ENCODE measurements at places on chromosomes 12 and 14.

- no peak for DNase-seq
These were observed 72.4 kb upstream of the DICER1 start for GRCh38 chr14:95229749-95230148.

DNA sequence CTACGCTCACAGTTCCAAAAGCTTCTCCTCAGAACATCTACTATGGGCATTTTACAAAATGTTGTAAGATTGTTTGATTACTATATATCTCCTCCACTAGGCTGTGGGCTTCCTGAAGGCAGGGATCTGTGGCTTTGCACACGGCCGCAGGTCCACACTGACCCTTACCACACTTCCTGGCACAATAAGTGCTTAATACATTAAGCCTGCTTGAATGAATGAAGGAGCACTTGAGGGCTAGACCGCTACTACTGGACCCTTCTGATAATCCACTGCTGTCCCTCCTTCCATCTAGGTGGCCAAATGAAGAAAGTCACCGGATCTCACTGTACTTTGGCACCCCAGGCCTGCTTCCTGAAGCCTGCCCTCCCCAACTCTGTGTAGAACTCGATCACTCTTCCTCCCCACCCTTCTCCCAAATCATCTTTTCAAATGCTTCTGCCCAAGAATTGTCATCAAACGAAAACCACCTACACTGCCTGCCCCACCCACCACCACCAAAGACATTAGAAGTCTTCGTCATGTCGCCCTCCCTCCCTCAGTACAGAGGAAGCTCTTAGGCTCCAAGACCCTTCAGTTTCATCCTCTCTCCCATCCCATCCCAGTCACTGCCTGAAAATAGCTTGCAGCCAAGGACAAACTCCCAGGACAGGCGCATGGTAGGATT is 596 bp upstream of the ZBTB39 start:
- DNase-seq: no peak

GRCh38 chr14:78319887-78320635 is 149.9 kb downstream of the NRXN3 start:
- DNase-seq: no peak

GRCh38 chr12:6355491-6356373 is 13.9 kb upstream of the TNFRSF1A start:
- no peak for DNase-seq

DNA sequence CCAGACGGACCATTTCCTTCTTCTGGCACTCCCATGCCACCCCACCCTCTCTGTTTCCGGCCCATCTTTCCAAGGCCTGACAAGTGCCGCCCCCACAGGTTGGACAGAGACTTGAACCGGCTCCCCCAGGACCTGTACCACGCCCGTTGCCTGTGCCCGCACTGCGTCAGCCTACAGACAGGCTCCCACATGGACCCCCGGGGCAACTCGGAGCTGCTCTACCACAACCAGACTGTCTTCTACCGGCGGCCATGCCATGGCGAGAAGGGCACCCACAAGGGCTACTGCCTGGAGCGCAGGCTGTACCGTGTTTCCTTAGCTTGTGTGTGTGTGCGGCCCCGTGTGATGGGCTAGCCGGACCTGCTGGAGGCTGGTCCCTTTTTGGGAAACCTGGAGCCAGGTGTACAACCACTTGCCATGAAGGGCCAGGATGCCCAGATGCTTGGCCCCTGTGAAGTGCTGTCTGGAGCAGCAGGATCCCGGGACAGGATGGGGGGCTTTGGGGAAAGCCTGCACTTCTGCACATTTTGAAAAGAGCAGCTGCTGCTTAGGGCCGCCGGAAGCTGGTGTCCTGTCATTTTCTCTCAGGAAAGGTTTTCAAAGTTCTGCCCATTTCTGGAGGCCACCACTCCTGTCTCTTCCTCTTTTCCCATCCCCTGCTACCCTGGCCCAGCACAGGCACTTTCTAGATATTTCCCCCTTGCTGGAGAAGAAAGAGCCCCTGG is 1.2 kb upstream of the CMTM5 start:
- no peak for DNase-seq

GRCh38 chr14:90986510-90986909 is 73.9 kb downstream of the RPS6KA5 start:
- DNase-seq: no peak

GRCh38 chr12:91219511-91219910 is 36.9 kb upstream of the DCN start:
- no peak for DNase-seq

GRCh38 chr12:45730084-45730347 is 510 bp downstream of the ARID2 start:
- DNase-seq: no peak

DNA sequence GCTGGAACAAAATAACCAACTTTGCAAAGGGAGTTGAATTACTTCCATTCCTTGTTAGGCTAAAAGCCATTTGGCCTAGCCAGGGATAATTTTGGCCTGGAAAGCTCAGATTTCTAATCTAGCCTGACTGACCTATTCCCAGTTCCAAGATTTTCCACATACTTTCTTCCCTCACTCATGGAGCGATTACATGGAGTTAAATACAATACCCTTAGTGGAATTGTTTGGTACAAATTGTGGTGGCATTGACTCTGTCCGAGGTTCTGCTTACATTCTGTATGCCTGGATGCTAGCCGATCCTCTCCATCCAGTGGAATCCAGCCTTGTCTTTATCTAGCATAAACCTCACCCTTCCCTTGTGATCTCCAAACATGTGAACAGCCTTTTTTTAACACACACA is 965.1 kb downstream of the DIO2 start:
- no peak for DNase-seq

DNA sequence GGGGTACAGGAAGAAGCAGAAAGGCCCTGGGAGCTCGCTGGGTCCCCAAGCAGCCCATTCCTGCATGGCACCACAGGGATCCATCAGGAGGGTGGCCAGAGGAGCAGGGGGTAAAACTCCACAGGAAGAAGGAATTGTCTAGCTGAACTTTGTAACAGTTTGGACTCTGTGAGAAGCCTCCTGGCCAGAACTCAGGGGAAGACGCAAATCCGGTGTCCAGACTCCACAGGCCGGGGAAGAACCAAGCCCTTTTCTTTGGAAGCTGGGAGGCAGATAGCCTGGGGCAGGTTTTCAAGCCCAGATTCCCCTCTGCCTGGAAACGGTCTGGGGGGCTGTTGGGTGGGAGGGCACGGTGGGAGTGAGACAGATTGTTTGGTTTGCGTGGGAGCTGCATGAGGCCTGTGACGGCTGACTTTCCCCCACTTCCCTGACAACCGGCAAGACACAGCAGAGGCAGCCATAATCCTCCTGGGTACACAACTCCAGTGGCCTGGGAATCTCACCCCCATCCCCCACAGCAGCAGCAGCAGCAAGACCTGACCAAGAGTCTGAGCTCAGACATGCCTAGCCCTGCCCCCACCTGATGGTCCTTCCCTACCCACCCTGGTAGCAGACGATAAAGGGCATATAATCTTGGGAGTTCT is 16.7 kb downstream of the GPHB5 start:
- DNase-seq: no peak

GRCh38 chr14:100440758-100441203 is 117.6 kb downstream of the SLC25A47 start:
- DNase-seq: no peak

- DNase-seq: no peak
These were observed 80.0 kb upstream of the STAC3 start for GRCh38 chr12:57330992-57331391.

DNA sequence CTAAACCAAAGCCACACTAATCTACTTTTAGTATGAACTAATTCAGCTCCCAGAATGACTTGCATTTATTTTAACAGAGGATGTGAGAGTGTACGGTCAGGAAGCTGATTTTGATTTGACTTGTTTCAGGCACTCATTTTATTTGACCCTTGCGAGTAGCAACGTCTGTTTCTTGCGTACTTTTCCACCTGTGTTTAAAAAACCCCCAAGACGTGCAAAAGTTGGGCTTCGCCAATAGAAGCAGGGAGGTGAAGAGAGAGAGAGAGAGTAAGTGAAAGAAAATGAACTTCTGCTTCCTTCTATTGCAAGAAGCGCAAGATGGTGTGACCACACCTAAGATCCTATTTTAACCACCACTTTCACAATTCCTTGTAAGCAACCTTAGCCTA is 6.7 kb upstream of the SLC15A4 start:
- no peak for DNase-seq

GRCh38 chr12:39341179-39341578 is 101.7 kb downstream of the KIF21A start:
- no peak for DNase-seq

GRCh38 chr12:5094986-5095385 is 51.3 kb downstream of the KCNA5 start:
- no peak for DNase-seq

DNA sequence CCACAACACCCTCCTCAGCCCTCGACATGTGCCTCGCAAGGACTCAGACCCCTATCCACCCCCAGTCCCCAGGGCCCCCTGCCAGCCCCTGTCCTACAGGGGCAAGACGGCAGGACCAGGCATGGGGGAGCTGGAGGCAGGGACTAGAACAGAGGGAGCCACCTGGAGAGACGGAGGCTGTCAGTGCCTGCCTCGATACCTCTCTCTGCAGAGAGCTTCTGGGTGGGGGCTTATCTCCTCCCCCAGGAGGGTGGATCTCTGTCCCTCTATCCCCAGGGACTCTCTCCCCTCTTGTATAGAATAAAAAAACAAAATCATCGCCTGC is 2.0 kb upstream of the CPNE6 start:
- no peak for DNase-seq

- DNase-seq: no peak
These were observed 258.6 kb downstream of the ADAMTS20 start for GRCh38 chr12:43293396-43293795.

- no peak for DNase-seq
These were observed 54.1 kb upstream of the PLBD1 start for GRCh38 chr12:14621826-14622225.

GRCh38 chr12:11162502-11162901 is 8.5 kb upstream of the SMIM10L1 start:
- no peak for DNase-seq

DNA sequence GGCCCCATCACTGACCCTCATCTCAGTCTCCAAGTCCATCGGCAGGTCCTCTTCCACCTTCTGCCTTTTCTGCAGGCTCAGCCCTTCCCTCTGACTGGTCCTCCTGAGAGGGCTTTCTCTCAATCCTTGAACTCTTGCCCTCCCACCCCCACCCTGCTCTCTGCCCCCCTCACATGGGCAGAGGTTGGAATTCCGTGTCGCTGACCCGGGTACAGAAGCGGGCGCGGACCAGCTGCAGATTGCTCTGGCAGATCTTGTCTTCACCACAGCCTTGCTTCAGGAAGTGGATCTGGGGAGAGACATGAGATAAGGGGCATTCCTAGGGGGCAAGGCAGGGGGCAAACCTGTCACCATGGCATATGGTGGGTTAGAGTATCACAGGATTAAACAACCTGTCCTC is 12.4 kb downstream of the ITGA7 start:
- DNase-seq: no peak

- DNase-seq: no peak
These were observed 65.8 kb downstream of the PITPNM2 start for GRCh38 chr12:123085066-123085465.

DNA sequence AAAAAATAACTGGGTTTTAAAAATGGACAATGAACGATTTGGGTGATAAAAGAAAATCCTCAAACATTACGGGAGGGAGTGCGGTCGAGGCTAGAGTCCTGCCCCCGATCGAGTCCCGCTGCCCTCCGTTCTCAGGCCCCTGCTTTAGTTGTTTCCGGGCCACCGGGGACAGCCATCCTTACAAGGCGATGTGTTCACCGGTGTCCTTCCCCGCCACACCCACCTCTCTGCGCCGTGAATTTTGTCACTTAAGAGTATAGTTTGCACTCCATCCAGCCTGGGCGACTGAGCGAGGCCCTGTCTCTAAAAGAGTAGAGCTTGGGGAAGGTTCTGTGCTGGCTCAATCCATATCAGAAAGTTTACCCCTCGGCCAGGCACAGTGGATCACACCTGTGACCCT is 2.9 kb downstream of the ULK1 start:
- no peak for DNase-seq

DNA sequence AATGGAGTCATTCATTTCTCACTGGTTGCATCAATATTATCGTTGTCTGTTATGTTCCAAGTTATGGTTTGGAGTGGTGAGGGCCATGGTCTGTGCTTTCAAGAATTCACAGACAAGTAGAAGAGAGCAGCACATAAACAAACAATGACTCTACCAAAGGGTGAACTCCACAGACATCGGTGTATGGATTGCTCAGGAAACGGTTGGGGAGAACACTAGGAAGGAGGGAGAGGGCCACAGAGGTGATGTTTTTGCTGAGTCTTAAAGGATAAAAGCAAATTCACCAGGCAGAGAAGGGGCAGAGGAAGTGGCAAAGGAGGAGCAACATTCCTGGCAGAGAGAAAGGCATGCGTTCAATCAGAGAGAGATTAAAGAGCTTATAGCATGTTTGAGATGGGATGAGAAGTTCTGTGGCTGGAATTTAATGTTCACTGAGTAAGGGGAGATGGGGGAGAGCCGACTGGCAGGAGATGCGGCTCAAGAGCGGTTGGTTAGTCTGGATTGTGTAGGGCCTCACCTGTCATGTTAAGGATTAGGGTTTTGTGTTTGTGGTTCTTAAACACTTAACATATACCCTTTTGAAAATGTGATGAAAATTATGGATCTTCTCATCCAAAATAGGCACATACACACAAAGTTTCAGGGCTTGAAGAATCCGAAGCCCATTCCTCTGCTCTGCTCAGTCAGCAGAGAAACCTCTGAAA is 42.3 kb upstream of the FRMD6 start:
- no peak for DNase-seq

DNA sequence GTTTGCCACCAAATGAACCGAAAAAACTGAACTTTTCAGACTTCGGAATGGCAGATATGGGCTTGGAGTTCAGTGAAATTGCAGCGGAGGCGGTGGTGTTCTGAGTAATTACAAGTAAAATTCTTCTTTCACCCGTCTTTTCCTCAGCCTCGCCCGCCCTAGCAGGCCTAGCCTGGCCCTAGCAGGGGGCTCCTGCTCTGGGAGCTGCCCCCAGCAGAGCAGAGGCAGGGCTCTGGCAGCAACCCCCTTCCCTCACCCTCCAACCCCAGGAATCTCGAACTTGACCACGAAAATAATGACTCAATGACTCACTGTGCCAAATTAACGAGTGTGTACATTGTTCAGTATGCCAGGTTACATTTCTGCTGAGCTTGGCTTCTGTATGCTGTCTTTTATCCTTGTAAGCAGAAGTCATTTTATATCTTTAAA is 1.1 kb downstream of the PAPLN start:
- no peak for DNase-seq

- DNase-seq: no peak
These were observed 18.3 kb upstream of the GXYLT1 start for GRCh38 chr12:42162965-42163364.

GRCh38 chr12:117118838-117119591 is 19.8 kb upstream of the TESC start:
- no peak for DNase-seq

GRCh38 chr12:53098354-53098981 is 1.0 kb downstream of the IGFBP6 start:
- no peak for DNase-seq

GRCh38 chr14:61377749-61378148 is 56.4 kb downstream of the PRKCH start:
- no peak for DNase-seq

DNA sequence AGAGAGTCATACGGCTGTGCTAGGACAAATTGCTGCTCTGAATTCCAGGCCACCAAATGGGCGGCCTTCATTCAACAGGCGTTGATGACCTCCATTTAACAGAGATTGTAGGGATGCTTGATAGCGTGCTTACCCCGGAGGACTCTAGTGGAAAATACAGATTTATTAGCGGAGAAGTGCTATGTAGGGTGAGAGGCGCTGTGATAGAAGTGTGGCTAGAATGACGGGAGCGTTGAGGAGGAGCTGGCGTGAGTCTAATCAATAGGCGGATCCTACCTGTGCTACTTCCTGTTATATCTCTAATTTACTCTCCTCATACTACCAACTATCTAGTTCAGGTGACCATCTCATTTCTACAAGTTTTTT is 668 bp downstream of the MRPS35 start:
- no peak for DNase-seq

Data from omental fat pad (tissue), 4 donors.